ENCODE measurements at places on chromosomes 7 and 10.

DNA sequence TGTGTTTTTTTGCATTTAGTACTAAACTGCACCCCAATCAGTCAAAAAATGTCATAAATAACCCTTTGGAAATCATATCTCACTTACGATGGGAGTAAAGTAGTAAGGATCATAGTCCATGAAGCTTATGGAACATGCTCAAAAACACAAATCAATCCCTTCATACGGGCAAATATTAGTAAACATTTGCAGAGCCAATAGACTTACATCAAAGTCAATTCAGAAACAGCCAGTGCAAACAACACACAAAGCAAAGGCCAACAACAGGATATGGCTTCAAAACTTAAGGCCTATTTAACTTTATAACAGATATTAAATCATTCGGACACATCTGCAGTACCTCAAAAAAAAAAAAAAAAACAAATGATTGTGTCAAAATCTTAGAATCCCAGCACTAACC lies 32.1 kb downstream of the SGCE start:
- no peak for DNase-seq

GRCh38 chr10:117503244-117504205 lies 39.0 kb upstream of the EMX2 start:
- peak; percentile 48 for DNase-seq

- no peak for DNase-seq
These were observed 8.8 kb downstream of the ZNF92 start for GRCh38 chr7:65382452-65382851.

- no peak for DNase-seq
These were observed 529.1 kb upstream of the POM121L12 start for GRCh38 chr7:52506325-52506724.
